ENCODE measurements at places on chromosomes 13 and 19. TPM values are rescaled to one million over a fixed set of nuclear protein-coding genes. Genes with fewer than 3 reads are reported as not detected.

Gene ZNF497
- total RNA-seq: 3.5 TPM

Gene ERFL
- 1.6 TPM for total RNA-seq

Gene LRRC4B
- total RNA-seq: 28.5 TPM

Gene QPCTL
- 2.6 TPM for total RNA-seq

Gene WASF3
- total RNA-seq: 10.1 TPM

Measured in glutamatergic neuron (in vitro differentiated cells).